Activated CD8-positive, alpha-beta memory T cell treated with anti-CD3 and anti-CD28 coated beads for 1 hour (primary cell): ENCODE measurements at places on chromosomes 11 and 22.

DNA sequence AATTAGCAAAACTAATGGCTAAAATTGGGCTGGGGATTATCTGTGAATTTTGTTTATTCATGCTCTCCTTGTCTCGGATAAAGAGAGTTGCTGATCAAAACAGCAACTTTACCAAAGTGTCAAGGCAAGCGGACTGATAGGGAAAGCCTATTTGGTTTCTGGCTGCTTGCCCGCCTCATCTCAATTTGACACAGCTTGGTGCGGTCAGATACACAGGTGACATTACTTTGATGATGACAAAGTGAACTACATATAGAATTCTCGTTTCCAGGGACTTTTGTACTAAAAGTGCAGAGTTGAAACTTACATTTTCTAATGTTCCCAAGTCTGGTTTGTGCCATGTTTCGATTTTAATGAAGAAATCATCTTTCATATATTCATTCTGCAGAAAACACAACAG is 22.8 kb downstream of the PITPNB start:
- DNase-seq, result no peak

DNA sequence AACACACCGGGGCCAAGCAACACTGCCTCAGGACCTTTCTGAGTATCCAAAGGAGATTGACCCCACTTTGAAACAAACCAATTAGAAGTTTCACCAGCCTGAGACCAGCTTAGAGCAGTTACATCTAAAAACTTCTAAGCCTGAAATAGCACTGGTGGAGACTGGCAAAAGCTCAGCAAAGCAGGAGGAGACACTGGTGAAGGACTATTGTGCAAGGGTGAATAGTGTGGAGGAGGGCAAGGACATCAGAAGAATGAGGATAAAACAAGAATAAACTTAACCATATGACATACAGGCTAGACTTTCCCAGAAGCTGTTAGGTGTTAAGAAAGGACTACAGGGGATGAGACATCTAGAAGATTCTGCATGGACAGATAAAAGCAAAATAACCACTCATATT is 152.4 kb downstream of the FCHSD2 start:
- DNase-seq, result no peak

DNA sequence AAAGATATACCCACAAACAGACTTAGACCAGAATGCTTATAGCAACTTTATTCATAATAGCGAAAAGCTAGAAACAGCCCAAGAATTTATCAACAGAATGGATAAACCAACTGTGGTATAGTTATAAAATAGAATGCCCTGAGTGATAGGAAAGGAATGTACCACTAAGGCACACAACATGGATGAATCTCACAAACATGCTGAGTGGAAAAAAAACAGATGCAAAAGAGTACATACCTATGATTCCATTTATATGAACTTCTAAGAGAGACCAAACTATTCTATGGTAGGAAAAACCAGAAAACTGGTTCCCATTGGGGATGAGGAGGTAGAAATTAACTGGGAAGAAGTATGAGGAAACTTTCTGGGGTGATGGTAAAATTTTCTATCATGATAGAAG is 40.4 kb upstream of the GRIK4 start:
- no peak for DNase-seq

DNA sequence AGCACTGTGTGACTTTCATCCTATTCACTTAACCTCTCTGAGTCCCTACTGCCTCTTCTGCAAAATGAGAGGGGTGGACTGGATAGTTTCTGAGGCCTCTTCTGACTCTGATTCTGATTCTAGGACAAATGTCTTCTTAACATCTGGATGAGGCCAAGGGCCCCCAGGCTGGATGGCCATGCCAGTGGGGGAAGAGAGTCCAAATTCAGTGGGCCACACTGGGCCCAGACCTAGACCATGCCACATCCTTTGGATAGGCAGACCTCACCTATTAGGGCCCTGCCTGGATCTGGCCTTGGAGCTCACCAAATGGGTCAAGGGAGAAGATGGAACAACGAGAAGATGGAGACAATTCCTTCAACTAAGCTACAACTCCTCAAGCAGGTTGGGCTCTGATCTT is 24.6 kb downstream of the NRXN2 start:
- DNase-seq, result no peak

GRCh38 chr11:90448256-90448655 is 225.4 kb upstream of the CHORDC1 start:
- no peak for DNase-seq

DNA sequence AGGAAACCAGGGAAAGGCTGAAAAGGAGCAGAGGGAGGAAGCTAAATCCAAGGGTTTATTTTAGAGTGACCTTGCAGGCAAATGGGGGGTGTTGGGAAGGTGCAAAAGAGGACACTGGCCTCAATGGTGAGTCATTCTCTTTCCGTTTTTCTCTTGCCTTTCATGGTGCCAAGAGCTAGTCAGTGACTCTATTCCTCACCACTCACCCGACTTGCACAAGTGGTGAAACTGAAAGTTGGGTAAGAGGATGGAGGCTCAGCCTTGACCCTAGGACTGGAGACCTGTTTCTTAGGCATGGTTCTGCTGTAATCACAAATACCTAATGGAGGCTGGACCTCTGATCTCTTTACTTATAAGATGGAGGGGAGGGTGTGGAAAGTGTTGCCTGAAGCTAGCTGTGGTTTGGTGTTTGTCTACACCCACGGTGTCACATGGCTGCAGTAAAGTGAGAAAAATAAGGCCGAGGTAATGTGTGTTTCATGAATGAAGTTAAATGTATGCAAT is 67.3 kb upstream of the CREB3L1 start:
- no peak for DNase-seq

GRCh38 chr11:65954771-65955170 is 6.8 kb upstream of the SART1 start:
- no peak for DNase-seq

GRCh38 chr22:25402160-25402500 is 162.3 kb upstream of the GRK3 start:
- no peak for DNase-seq

- no peak for DNase-seq
These were observed 20.5 kb downstream of the RNF169 start for GRCh38 chr11:74769055-74769707.

- DNase-seq, result no peak
These were observed 566.5 kb upstream of the B3GAT1 start for GRCh38 chr11:134978388-134979088.

GRCh38 chr11:115676768-115677167 is 172.6 kb upstream of the CADM1 start:
- no peak for DNase-seq

DNA sequence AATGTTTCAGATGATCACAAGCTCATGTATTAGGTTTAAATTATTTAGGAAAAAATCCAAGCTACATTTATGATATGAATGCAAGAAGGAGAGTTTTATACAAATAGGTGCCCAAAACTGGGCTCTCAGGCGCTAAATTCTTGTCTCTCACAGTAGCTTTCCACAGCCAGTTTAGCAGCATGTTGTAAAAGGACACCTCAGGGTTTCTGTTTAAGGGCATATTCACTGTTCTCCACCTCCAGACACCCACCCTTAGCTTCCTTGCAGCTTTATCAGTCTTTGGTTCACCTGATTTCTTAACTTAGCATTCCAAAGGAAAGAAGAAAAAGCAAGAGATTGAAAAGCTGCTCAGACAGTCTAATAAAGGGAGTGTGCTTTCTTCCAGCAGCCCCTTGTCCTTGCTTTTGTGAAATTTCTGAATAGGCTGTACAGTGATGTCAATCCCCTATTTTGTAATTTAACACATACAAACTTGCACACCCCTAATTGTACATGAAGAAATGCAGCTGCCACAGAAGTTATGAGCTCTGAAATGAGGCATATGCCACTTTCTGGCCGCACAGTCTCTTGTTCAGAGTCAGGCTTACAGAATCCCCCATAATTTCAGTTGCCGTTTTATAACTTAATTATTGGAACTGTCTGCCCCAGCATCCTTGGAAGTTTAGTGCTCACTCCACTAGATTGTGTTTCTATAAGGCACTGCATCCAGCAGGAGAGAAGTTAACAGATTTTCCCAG is 262.1 kb downstream of the DDX10 start:
- DNase-seq, result no peak

DNA sequence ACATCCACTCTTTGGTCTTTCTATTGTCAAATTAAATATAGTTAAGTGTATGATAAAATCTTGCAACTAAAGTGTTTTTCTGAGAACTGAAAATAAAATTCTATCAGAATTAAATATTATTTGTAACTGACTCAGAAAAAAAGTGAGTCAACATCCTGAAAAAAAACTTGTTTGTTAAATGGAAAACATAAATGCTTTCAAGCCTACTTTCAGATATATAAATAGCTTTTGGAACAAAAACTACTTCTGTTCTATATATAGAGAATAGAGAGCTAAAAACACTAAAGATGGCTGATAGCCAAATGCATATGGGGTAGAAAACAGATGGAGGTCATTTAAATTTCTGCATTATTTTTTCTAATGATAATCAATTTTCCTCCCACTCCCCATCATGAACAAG is 61.8 kb downstream of the PIK3C2A start:
- no peak for DNase-seq

DNA sequence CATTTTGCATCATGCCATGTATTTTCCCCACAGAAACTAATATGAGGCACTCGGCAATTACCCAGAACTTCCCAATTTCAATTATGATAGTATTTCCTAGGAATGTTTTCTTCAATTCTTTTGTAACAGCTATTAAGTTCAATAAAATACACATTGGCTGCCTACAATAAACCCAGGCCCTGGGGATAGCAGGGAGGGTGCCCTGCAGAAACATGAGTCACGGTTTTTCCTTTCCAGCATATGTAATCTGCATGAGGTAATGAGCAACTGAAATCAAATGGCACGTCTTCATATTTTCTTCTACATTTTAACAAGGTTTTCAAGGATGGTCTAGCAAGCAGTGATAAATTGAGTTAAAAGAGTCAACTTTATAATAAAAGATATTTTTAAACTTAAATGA is 32.0 kb downstream of the GUCY1A2 start:
- no peak for DNase-seq

DNA sequence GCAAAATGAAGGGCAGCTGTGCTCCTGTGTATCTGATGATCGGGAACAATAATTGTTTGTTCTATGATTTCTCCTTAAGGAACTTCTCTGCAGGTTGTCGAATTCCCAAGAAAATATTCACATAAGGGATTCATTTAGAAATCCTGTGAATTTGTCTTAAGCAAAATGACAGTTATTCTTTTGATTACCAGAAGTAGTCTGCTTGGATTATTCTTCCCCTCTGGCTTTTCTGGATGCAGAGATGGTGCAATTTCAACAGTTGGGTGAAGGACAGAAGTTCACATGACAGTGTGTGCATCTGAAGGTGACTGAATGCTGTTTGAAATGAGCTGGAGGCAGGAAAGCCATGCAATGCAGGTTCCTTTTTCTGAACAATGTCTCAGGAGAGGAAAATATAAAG is 137.2 kb upstream of the MTMR2 start:
- no peak for DNase-seq

GRCh38 chr22:40542821-40543540 is 93.5 kb downstream of the MRTFA start:
- no peak for DNase-seq

DNA sequence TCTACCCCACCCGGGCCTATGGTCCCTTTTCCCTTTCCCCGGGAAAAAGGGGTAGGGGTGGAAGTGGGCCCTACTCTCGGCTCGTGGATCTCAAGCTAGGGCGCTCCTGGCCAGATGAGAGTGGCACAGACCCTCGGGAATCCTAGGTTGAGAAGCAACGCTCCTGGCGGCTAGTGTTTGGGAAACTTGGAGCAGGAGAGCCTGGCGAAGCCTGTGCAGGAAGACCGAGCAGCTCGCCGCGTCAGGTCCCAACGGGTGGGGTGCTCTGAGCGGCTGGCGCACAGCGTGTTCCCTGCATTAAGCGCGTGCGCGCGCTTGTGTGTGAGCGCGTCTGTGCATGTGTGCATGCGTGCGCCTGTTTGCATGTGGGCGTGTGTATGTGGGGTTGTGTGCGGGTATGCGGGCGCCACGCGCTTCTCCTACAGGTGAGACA is 7.1 kb upstream of the FLI1 start:
- no peak for DNase-seq

- no peak for DNase-seq
These were observed 62.2 kb upstream of the NAV2 start for GRCh38 chr11:19650467-19650866.

GRCh38 chr11:75400146-75400865 is 988 bp downstream of the RPS3 start:
- DNase-seq, result no peak

DNA sequence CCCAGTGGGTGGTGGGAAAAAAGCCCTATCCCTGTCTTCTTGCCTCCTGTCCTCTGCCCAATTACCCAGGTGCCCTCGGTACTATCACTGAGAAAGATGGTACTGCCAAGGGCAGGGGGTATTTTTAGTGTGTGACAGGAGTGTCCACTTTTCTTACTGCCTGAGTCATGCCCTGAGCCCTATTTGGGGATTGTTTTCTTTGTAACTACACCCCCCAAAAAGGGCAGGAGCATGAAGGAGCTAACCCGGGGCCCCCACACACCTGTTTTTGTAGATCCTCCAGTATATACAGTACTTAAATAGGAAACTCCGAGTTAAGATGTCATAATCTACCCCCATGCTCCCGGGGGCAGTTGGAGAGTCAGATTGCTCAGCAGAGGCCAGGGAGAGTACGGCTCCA is 3.8 kb downstream of the SMTNL1 start:
- no peak for DNase-seq

- DNase-seq, result no peak
These were observed 324.0 kb downstream of the RAB38 start for GRCh38 chr11:87851234-87851633.
